ENCODE measurements at places on chromosomes 2 and 18.

DNA sequence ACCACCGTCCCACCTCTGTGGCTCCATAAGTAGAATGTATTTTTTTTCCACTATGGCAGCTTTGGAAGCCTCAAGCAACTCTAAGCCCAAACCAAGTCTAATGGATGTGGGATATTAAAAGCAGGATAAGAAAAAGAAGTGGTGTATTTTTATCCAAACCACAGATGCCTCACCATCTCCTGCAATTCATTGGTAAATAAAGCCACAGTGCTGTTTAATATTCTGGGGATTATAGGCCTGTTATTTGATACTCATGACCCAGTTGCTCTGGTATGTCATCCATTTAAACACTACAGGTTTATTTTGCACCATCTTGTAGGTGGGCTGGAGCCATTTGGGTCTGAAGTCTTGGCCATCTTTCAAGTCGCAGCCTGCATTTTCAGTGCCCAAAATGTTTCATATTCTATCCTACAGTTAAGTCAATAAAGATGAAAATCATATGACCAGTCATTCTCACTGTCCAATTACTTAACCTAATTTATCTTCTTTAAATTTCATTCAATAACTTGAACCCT lies 279.5 kb upstream of the EPHA4 start:
- no peak for DNase-seq

GRCh38 chr2:72011791-72012190 lies 135.9 kb downstream of the CYP26B1 start:
- no peak for DNase-seq

- DNase-seq, result no peak
Measured at GRCh38 chr2:31078579-31079105, 59.6 kb downstream of the GALNT14 start.

DNA sequence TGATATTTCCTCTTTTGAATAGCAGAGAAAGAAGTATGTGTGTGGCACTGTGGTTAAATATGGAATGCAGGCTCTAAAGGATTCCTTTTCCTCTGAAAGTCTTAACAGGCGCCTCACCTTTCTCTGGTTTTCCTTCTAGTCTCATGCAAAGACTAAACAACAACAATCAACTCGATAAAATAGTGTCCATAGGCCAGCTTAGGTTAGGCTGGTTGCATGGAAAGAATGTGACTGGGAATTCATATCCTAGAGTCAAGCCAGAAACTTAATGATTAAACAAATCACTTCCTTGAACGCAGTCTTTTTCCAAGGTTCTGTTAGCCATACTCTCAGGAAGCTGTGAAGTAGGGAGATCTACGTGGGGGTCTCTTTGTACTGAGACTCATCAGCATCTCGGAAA lies 800.8 kb upstream of the ID2 start:
- no peak for DNase-seq

DNA sequence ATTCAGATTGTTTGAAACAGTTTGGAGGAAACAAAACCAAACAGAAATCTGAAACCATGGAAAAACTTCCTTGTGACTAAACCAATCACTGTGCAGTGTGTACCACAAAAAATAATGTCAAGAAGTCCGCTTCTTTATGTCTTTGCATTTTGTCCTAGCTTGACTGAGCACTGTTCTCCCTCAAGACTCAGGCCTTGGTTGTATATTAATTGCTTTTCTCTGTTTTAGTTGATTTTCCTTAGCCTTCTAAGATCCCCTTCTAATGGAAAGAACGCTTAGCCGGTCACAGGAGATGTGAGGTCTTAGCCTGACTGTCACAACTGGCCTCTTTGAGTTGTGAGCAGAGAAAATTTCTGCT lies 56.6 kb downstream of the LCLAT1 start:
- no peak for DNase-seq

- DNase-seq, result no peak
Measured at GRCh38 chr18:27996801-27997272, 180.1 kb downstream of the CDH2 start.

- no peak for DNase-seq
Measured at GRCh38 chr18:32280911-32281310, 91.1 kb downstream of the MEP1B start.

GRCh38 chr2:110659248-110659647 lies 18.6 kb downstream of the BUB1 start:
- no peak for DNase-seq

DNA sequence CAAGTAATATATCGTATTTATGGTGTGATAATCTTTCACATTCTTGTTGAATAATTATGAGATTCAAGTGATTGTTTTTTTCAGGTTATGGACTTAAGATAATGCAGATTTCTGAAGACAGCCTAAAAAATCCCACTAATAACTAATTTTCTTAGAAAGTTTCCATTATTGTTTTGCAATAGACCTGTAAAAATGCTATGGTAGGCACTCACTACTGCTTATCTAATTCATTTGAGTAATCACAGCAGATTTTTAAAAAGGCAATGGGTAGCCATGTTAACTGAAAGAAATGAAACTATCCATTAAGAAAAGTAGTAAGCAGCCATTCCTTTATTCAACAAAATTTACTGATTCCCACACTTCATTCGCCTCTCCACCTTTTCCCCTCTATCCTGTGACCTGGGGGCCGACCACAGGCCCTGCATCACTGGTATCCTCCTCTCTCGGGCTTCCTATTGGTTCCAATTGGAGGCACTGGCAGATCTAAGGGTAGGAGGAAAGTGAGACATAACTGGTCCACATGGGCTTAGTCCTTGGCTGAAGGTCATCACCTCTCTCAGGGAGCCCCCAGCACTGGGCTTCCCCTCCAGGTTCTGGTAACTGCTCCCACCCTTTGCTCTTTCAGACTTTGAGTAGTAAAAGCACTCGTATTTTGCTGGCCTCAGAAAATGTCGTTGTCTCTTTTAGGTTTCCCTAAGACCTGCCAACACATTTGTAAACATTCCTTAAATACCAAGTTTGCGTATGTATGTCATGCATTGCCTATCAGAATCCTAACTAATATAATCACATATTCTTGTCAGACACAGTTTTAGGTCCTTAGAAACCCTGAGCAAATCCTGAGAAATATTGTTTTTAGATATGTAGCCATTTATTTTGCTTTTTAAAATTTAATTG lies 18.5 kb downstream of the RBMS1 start:
- DNase-seq, result no peak

DNA sequence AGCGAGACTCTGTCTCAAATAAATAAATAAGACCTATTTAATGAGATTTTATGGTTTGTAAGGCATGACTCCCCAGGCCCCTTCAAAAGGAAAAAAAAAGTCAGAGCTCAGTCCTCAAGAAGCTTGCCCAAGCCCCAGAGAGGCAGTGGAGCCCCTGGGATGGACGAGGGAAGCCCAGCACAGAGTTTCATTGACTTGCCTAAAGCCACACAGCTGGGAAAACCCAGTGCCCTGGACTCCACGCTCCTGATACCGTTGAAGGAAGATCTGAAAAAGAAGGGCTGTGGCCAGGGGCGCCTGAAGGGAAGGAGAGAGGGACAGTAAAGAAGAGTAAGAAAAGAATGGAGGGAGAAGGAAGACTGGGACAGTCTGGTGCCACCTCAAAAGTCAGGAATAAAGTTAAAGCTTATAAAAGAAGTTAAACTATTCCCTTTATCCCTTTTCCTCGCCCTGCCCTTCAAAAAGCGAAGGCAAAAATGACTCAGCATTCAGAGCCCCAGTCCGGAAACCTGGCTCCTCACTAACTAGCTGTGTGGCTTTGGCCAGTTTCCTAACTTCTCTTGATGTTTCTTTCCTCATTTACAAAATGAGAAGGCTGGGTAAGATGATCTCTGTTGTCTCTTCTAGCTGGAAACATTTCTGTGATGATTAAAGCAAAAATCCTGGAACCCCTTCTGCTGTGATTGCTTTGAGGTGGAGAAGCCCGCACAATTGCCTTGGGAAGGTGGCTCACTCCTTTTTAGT lies 46.7 kb downstream of the LYPD1 start:
- no peak for DNase-seq

GRCh38 chr18:12625241-12625640 lies 32.7 kb downstream of the SPIRE1 start:
- DNase-seq, result no peak

GRCh38 chr2:229270551-229271410 lies at the start of gene PID1:
Gene PID1, minus strand, starts transcription at chr2:229271287. Its CDS starts 244 bp downstream, at chr2:229271043.
- no peak for DNase-seq

DNA sequence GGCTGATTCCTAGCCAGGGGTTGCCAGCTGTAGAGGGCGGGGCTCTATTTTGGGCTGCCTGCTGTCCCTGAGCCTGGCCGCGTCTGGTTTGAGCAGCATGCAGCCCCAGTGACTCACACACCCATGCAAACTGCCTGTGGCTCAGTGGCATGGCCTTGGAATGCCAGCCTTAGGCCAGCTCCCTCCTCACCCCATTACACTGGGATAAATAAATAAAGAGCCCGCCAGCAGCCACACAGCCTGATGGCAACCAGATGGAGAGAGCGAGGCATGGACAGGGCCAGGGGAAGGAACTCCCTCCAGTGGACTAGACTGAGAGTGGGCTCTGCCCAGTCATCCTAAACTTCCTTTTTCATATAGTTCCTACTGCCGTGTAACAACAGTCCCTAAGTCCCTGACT lies 18.3 kb downstream of the NHEJ1 start:
- no peak for DNase-seq

- no peak for DNase-seq
Measured at GRCh38 chr2:172436889-172437288, 9.5 kb downstream of the ITGA6 start.

- no peak for DNase-seq
Measured at GRCh38 chr2:85741211-85741832, 12.5 kb upstream of the ATOH8 start.

DNA sequence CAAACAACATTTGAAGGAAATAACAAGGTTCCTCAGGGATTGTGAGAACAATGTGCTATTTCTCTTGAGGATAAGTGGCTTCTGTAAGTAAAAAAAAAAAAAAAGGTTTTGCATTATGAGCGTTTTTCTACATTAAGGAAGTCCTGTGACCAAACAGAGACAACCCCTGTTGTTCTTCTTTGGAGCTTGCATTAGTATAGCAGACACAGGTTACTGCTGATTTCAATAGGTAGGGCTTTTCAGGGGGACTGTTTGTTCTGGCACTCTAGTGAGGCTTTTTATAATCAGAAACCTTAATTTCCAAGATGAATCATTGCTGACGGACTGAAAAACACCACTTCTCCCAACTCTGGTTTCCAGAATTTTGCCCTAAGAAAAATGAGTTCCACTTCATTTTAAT lies 8.2 kb downstream of the DPP10 start:
- DNase-seq, result no peak

DNA sequence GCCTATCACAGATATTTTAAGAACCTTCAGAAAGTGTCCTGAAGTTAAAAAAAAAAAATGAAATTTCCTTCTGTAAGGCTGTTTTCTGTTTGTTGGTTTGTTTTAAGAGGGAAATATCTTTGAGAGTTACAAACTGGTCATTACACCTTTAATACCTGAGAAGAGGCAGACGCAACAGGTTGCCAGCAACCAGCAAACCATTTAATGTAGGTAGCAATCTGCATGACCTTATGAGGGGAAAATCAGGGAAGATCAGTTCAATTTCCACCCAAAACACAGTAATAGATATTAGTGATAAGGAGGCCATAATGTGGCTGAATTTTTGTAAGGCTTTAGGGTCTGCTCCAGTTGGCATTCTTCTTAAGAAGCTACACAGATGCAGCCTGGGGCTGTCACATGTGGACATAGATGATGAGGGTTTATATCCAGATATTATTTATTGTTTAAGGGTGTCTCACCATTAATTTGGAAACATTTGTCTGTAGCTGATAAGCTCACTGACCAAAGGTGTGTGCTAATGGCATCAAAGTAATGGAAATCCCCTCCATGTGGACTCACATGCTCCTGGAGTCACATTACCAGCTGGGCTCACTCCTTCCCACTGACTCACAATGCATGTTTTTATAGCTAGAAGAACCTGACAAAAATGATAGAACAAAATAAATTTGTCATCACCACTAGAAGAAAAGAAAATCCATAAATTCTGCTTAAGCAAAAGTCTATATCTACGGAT lies 83.5 kb upstream of the DTNA start:
- DNase-seq, result no peak

DNA sequence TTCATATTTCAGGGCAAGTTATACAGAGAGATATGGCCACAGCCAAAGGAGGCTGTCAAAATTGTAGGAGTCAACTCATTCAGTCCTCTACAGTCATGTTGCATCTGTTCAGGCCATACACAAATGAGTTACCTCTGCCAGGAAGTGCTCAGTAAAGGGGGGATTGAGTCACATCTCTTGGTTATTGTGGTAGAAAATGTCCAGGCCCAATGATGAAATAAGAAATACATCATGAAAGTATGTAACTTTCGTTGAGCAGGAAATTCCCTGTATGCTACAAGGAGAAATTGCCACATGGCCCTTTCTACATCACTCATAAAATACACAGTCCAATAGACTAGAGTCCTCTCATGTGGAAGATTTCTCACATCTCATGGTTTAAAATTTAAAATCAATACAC lies 103.9 kb upstream of the COL3A1 start:
- no peak for DNase-seq

- no peak for DNase-seq
Measured at GRCh38 chr2:205682971-205683501, 735 bp downstream of the NRP2 start.

GRCh38 chr2:59196491-59196890 lies 955.4 kb upstream of the FANCL start:
- no peak for DNase-seq

DNA sequence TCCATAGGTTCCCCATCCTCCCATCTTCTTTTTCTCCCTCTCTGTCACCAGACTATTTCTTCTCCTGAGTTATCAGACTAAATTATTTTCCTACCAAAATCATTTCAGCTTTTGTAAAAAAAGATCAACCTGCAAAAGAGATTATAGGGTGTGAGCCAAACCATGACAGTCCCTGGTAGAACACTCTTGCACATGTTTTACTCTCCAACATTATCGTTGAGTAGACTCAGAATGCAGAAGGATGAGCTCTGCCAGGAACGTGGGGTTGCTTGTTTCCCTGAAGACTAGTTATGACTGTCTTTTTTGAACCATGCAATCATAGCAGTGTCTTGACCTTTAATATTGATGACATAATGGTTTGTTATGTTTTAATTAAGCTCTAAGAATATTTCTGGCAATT lies 360.1 kb upstream of the VWC2L start:
- DNase-seq, result no peak

DNA sequence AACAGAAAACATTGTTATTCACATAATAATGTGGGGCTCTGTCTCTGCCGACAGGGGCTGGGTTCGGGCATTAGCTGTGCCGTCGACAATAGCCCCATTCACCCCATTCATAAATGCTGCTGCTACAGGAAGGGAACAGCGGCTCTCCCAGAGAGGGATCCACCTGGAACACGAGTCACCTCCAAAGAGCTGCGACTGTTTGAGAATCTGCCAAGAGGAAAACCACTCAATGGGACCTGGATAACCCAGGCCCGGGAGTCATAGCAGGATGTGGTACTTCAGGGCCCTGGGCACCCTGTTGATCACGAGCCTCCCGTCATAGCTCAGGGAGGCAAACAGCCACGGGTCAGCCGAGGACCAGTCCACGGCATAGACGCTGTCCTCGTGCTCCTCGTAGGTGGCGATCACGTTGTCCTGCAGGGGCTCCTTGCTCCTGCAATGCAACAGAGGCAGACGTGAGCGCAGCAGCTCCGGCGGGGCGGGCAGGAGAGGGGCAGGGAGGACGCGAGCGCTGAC lies 188.5 kb downstream of the EIPR1 start:
- no peak for DNase-seq
